Activated CD4-positive, alpha-beta memory T cell treated with anti-CD3 and anti-CD28 coated beads, Interleukin-2, amount 10 ng/mL, durations not matched to agents 7 days and 5 days (primary cell): ENCODE measurements at places on chromosomes 3 and 15. TPM values are rescaled to one million over a fixed set of nuclear protein-coding genes. Genes with fewer than 3 reads are reported as not detected.

DNA sequence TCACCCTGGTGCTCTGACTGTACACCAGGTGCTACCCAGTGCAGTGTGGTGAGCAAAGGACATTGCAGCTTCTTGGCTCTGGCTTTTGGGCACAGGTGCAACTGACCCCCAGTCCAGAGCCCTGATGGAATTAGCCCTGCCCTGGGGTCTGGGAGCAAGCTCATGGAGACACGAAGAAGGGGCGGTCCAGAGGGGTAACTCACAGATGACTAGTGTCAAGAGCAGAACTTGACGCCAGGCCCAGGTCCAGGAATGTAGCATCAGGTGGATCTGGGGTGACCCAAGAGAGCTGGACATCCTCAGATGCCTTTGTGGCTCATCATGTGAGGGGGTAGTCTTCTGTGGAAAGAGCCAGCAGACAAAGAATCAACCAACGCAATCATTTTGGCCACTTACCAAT, 88.9 kb downstream of the ASB7 start:
- DNase-seq, result no peak

Gene PLXND1
- 13.4 TPM for total RNA-seq

GRCh38 chr3:111667621-111668239, 72.6 kb upstream of the ZBED2 start:
- peak; percentile 81 for DNase-seq

DNA sequence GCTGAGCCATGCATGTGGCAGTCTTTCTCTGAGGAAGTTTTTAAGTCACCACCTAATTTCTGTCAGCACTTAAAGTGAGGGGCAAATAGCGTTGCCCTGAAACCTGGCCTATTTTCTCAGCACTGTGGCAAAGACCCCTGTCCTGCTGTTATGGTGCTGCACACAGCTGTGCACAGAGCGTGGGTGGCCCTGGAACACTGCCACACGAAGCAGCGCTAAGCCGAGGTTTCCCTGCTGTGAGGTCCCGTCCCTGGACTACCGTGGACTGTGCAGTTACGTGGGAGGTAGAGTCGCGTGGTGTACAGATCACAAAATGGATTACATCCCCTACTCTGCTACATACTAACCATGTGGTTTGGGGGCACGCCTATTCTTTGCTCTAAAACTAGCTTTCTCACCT, 101.6 kb upstream of the NR2E3 start:
- DNase-seq, result no peak

Gene GOLGA8T
- total RNA-seq, result not detected

- no peak for DNase-seq
These were observed 179.4 kb downstream of the VGLL4 start for GRCh38 chr3:11464356-11464755.

DNA sequence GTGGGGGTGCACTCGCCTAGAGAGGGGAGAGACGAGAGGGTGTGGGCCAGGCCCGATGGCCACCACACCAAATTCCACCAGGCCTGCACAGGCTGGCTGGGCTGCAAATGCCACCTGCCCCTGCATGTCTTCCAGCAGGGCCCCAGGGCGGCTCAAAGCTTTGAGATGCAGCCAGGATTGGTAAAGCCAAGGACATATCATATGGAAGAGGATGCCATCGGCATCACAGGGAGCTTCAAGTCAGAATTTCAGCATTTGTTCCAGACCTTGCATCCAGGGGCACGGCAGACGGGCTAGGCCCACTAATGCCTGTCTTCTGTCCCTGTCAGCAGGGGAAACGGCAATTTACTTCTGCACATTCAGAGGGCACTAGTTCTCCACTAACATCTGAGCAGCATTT, 97.8 kb downstream of the NUP210 start:
- no peak for DNase-seq

Gene CYP8B1
- not detected for total RNA-seq

GRCh38 chr15:62564886-62565633, 400.0 kb upstream of the C2CD4B start:
- DNase-seq, result no peak

- no peak for DNase-seq
These were observed 5.6 kb upstream of the RPL14 start for GRCh38 chr3:40451551-40451950.

DNA sequence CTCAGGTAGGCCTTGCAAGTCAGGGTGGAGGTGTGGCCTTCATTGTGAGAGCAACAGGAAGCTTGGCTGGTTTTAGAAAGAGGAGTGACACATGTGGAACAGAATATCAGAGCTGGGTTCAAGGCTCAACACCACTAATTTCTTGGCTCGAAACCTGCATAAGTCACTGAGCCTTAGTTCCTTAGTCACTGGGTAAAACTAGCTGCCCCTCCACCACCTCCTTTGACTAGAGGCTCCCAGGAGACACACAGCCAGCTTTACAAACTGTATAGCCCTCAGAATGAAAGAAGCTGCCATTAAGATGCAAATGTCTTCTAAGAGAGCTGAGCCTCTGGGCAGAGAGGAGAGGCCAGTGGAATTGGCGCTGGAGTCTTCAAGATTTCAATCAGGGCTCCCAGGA, 67.7 kb downstream of the CERS3 start:
- no peak for DNase-seq

Gene ZKSCAN7
- total RNA-seq, result 0.60 TPM

GRCh38 chr15:72233769-72234168, 2.8 kb upstream of the PKM start:
- no peak for DNase-seq

GRCh38 chr15:55796321-55796965, 53.5 kb upstream of the PRTG start:
- no peak for DNase-seq

Gene SLC28A2
- total RNA-seq, result not detected
